Esophagus muscularis mucosa (tissue), 4 donors: ENCODE measurements at places on chromosomes 5 and 9. TPM values are rescaled to one million over a fixed set of nuclear protein-coding genes. Genes with fewer than 3 reads are reported as not detected.
A peak's percentile ranks its signal among the peaks of the same experiment; 100 is the strongest.

DNA sequence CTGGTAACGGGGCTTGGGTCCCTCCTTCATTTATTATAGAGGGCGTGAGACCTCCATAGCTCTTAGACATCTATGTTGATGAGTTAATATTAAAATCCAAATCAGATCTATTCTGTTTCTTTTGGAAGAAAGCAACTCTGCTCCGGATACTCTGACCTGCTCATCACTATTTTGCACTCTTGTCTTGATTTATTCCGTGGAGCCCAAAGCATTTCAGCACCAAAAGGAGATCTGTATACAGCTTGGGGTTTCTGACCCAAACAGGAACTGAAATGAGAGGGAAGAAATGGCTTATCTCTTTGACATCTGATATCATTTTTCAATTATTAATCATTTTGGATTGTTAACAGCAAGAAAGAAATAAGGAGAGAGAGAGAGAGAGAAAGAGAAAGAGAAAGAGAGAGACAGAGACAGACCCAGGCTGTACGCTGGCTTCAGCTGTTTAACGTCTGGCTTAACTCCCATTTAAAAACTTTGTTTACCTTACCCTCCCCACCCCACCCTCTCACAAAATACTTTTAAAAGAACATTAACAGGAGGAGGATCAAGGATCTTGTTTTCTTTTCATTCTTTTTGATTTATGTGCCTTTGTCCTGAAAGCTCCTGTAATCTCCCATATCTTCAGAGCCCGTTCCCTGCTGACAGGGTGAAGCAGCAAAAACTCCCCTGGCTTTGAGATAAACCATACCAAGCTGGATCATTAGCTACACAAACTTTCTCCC lies 231.4 kb upstream of the TUT7 start:
- no peak for DNase-seq

GRCh38 chr5:127665641-127666040 lies 16.8 kb downstream of the CTXN3 start:
- no peak for DNase-seq

GRCh38 chr9:117409321-117409720 lies 5.5 kb downstream of the ASTN2 start:
- DNase-seq = no peak

DNA sequence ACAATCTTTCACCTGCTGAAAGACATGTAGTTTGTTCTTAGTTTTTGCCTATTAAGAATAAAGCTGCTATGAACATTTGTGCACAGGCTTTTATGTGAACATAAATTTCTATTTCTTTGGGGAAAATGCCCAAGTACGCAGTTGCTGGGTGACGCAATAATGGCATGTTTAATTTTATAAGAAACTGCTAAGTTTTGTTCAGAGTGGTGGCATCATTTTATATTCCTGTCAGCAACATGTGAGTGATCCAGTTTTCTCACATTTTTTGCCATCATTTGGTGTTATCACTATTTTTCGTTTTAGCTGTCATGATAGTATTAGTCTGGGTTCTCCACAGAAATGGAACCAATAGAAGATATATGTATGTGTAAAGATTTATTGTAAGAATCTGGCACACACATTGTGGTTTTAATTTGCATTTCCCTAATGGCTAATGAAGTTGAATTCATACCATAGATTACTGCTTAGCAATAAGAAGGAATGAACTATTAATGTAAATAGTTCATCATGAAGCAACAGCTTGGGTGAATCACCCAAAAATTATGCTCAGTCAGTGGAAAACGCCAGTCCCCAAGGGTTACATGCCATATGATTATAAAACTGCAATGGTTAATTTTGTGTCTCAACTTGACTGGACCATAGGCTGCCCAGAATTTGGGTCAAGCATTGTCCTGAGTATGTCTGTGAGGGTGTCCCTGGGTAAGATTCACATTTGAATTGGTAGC lies 358.6 kb downstream of the MSX2 start:
- no peak for DNase-seq

DNA sequence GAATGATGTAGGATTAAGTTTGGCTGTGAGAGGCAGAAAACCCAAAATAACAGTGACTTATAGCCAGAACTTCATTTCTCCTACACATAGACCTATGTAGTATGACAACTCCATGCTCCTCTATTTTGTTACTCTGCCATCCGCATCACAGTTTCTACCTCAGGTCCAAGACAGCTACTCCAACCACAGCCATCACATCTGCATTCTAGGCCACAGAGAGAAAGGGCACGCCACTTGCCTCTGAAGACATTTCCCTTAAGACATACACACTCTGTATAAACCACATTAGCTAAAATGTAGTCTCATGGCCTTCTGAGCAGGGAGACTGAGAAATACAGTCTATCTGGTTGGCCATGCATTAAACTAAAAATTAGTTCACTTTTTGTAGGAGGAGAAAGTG lies 10.0 kb downstream of the SPINK4 start:
- no peak for DNase-seq

- DNase-seq = no peak
Measured at GRCh38 chr9:114515528-114515927, 10.3 kb upstream of the WHRN start.

DNA sequence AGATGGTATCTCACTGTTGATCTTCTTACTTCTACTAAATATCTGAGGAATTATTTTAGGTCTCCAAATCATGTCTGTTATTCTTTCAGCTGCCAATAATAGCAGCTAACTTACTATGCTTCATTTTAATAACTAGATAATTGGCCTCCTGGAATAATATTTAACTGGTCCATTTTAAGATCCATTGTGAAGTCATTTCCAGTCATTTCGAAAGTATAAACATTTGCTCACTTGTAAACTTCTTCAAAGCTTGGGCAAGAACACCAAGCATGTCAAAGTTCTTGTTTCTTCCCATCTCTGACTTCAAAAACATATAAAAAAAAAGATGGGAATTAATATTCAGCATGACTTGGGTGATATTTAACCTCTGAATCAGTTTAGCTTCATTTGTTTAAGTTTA lies 61.4 kb upstream of the MRPS30 start:
- no peak for DNase-seq

DNA sequence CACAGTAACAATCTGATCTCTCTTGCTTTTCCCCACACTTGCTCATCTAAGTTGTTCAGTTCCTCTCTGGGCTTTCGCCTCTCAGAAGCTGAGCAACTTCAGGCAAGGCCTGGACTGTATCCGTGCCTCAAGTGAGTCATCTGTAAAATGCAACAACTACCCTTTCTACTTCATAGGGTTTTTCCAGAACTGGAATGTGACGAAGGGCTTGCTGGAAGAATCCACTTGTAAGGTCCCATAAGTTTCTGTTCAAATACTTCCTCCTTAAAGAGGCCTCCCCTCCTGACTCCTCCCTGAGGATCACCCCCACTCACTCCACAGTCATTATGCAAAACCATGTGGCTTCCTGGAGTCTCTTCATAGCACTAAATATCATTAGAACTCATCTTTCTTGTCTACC lies 17.5 kb upstream of the INSYN2B start:
- no peak for DNase-seq

GRCh38 chr5:67094476-67095300 lies 101.9 kb downstream of the CD180 start:
- no peak for DNase-seq

GRCh38 chr9:6414247-6414641 lies 1.2 kb downstream of the UHRF2 start:
- DNase-seq = no peak

DNA sequence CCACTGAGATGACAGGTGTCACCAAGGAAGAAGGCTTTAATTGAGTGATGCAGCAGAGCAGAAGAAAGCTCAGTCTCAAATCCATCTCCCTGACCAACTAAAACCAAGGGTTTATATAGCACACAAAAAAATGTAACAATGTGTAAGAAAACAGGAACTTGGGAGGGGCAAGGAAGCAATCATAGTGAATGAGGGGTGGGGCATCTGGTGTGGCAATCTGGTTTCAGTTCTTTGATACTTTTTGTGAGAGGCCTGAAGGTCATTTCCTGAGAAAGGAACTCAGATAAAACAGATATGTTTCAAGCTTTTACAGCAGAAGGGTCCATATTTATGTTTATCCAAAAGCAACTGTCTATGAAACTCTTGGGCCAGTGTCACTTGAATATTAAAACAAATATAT lies 19.7 kb downstream of the CD180 start:
- no peak for DNase-seq

DNA sequence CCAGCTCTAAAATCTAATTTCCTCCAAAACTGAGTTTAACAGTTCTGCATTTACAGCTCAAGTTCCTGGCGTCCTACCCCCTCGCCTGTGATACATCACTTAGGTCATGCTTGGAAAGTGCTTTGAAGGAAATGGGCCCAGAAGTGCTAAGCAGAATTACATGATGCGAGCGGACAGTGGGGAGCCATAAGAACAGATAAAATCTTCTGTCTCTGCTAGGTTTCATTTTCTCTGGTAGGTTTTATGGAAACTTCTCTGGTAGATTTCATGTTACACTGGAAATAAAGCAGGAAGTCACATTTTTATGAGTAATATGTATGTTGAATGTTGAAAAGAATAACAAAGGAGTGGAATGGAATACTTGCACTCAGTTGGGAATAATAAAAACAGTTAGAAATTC lies 138.3 kb downstream of the ZDHHC21 start:
- no peak for DNase-seq

- DNase-seq = no peak
Measured at GRCh38 chr9:98009936-98010335, 26.8 kb downstream of the ANP32B start.

DNA sequence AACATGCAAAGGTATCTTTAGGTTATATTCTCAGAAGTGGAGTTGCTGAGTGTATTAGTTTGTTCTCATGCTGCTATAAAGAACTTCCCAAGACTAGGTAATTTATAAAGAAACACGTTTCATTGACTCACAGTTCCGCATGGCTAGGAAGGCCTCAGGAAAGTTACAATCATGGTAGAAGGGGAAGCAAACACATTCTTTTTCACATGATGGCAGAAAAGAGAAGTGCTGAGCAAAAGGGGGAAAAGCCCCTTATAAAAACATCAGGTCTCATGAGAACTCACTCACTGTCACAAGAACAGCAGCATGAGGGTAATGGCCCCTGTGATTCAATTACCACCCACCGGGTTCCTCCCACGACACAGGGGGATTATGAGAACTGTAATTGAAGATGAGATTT lies 163.6 kb upstream of the PRLR start:
- DNase-seq = no peak

- no peak for DNase-seq
Measured at GRCh38 chr5:172735141-172735831, 35.7 kb downstream of the DUSP1 start.

DNA sequence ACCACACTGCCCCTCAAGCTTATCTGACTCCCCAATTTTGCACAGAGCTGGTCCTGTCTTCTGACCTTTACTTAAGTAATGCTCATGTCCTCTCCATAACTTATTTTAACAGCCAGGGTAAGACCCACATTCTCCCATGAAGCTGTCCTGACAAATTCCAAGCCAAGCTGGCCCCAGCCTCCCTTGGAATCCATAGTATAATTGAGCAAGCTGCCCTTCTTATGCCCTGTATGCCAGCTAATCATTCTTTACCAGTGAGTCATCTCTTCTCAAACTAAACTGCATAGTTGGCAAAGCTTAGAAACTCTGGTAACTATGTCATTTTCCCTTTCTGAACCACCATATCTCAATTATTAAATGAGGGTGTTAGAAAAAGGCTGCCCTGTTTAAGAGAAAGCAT lies 92.4 kb downstream of the NFIB start:
- DNase-seq = no peak

- peak; percentile 94 for DNase-seq
Measured at GRCh38 chr5:150163547-150164059, 3.0 kb upstream of the CDX1 start.

GRCh38 chr5:74482990-74483389 lies 157.5 kb downstream of the ENC1 start:
- DNase-seq = no peak

- no peak for DNase-seq
Measured at GRCh38 chr9:130467316-130467715, 22.6 kb downstream of the ASS1 start.

GRCh38 chr5:61801174-61801573 lies 469.1 kb downstream of the ZSWIM6 start:
- DNase-seq = peak; percentile 31

GRCh38 chr5:127112347-127112864 lies 39.1 kb upstream of the C5orf63 start:
- DNase-seq = no peak

DNA sequence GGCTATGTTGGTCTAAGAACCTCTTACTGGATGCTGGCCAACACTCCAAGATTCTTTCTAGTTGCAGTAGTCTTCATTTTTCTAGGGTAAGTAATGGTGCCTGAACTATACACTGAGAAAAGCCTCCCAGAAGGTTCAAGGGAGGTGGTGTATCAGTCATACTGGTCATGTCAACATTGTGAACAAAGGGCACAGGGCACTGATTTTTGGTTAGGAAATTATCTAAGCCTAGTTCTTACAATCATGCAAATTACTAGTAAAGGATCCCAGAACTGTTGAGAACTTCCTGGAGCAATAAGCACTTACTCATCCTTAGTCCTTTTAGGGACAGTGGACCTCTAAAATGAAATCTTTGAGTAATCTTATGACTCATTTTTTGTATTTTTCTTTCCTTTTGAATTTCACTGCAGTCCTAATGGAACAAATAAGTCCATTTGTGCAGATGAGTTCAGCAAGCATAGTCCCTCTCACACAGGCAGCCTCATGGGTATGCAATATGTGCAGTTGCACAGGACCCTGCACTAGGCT lies 21.1 kb upstream of the CDC42SE2 start:
- no peak for DNase-seq

GRCh38 chr5:32210151-32210550 lies 36.0 kb upstream of the GOLPH3 start:
- DNase-seq = no peak

GRCh38 chr5:151155775-151156506 lies 1.6 kb downstream of the ANXA6 start:
- no peak for DNase-seq

- no peak for DNase-seq
Measured at GRCh38 chr5:68304421-68305052, 89.0 kb downstream of the PIK3R1 start.

GRCh38 chr5:66821688-66822429 lies 225.7 kb downstream of the MAST4 start:
- no peak for DNase-seq

GRCh38 chr5:114948363-114948762 lies 221.3 kb downstream of the TRIM36 start:
- DNase-seq = no peak

GRCh38 chr5:74112372-74113195 lies 486.6 kb downstream of the ARHGEF28 start:
- DNase-seq = peak; percentile 81

TUT7 gene
- total RNA-seq = 31.8 TPM

PCDHB6 gene
- total RNA-seq = 1.1 TPM

ZNF483 gene
- total RNA-seq = 14.9 TPM

RPL7A gene
- total RNA-seq = 1,466 TPM

GPR21 gene
- total RNA-seq = not detected

SPATA31E1 gene
- total RNA-seq = not detected

CDH9 gene
- not detected for total RNA-seq

FREM1 gene
- total RNA-seq = 2.2 TPM

SNX24 gene
- total RNA-seq = 16.4 TPM

CER1 gene
- total RNA-seq = not detected

SPATA31D1 gene
- total RNA-seq = not detected

DDX4 gene
- total RNA-seq = not detected

IFNA13 gene
- total RNA-seq = not detected

SPINK7 gene
- not detected for total RNA-seq
